Osteoblast (primary cell): ENCODE measurements at places on chromosomes 5 and 9. TPM values are rescaled to one million over a fixed set of nuclear protein-coding genes. Genes with fewer than 3 reads are reported as not detected.

Gene RNF183
- not detected in 2 replicates for total RNA-seq

Gene ARHGEF37
- 0.72 and 0.88 TPM in 2 replicates for total RNA-seq

Gene GPSM1
- total RNA-seq, result 30.9 and 39.1 TPM in 2 replicates

Gene KIF20A
- total RNA-seq, result 5.3 and 7.2 TPM in 2 replicates

Gene IGIP
- total RNA-seq, result 10.5 and 13.0 TPM in 2 replicates

Gene CARTPT
- not detected in 2 replicates for total RNA-seq

Gene ALAD
- total RNA-seq, result 23.9 and 26.8 TPM in 2 replicates

Gene BAAT
- total RNA-seq, result under 0.01 TPM in 1 of 2 replicates, not detected in the other

Gene FXN
- 2.2 and 4.1 TPM in 2 replicates for total RNA-seq

Gene IFNK
- total RNA-seq, result not detected in 2 replicates

DNA sequence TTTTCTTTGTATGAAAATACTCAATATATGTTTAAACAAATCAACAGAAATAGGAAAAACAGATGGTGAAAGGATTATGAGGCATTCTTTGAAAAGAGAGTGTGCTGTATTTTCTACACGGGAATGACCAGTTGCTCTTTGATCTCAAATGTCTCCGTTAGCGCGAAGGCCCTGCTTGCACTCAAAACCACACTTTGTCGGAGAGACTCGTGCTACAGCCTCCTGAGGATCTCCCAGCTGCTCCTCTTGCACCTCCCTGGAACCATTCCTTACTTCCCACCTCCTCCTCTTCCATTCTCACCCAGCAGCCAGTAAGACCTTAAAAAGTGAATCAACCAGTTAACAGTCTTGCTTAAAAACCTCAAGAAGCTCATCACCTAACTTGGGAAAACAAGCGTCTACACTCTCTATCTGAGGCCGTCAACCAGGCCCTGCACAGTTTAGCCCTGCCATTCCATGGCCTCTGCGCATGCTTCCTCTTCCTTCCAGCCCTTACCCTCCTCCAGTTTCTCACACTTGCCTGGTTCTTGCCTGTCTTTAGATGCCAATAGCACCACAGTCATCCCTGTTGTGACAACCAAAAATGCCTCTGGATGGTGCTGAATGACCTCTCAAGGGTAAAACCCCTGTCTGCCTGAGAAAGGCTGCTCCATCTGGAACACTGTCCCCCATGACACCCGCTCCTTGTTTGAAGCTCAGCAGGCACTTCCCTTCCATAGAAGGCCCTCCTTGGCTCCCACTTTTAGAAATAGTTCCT lies 594.7 kb upstream of the WWC1 start:
- peak; percentile 3 for DNase-seq

DNA sequence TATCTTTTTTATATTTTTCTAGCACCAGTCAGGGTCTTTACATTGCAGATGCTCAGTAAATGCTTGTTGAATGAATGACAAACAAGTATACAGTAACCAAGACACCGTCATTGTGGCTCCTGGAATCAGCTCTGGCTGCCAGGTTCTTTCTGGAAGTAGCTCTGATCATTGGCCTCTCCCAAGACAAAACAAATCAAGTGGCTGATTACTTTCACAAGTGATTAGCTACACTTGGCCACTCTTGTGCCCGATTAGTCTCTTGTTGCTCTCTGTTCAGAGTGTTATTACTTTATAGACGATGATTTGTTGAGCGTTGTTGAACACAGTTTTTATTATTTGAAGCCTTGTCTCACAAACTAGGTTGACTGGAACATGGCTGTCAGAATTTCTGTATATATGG lies 119.6 kb upstream of the TLX3 start:
- DNase-seq, result no peak

DNA sequence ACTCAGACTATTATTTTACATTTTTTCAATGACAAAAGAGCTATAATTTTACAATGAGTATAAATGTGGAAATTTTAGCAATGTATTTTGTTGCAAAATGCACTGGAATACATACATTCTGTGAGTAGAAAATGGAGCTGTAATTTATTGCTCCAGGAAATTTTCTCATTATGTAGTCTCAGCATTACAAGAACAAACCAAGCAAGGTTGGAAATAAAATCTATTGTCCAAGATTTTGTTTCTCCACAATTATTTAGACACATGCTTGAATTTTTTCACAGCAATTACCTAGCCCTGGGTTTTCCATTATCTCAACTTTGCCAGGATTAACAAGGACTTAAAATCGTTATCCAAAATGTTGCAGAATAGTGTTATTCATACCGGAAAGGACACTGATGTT lies 820.1 kb downstream of the CDH12 start:
- no peak for DNase-seq

GRCh38 chr5:80755626-80756025 lies 100.8 kb upstream of the DHFR start:
- DNase-seq, result no peak

GRCh38 chr5:4189317-4189716 lies 593.7 kb downstream of the IRX1 start:
- DNase-seq, result no peak

DNA sequence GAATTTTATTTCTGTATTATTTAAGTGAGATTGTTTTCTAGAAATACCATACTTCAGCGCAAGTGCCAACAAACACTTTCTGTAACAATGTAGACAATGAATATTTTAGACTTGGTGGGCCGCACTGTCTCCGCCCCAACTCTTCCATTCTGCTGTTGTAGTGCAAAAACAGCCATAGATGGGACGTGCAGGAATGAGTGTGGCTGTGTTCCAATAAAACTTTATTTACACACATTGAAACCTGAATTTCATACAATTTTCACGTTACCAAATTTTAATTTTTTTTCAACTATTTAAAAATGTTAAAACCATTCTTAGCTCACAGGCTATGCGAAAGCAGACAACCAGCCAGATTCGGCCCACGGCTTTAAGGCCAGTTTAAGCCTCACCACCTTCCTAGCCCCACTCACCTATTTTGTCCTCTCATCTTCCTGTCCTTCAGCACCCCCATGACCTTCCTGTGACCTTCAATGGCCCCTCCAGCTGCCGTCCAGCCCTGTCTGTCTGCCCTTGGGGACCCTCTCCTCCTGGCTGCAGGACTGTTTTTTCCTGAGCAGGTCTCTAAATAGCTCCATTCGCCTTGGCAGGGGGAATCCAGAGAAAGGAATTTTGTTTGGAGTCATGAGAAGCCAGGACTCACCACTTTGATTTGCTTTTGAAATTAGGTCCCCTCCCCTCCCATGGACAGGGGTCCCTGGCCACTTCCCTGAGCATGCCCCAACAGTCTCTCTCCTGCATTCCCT lies 11.2 kb upstream of the ANXA6 start:
- DNase-seq, result no peak

GRCh38 chr9:19875291-19875920 lies 86.6 kb upstream of the SLC24A2 start:
- DNase-seq, result peak; percentile 66

DNA sequence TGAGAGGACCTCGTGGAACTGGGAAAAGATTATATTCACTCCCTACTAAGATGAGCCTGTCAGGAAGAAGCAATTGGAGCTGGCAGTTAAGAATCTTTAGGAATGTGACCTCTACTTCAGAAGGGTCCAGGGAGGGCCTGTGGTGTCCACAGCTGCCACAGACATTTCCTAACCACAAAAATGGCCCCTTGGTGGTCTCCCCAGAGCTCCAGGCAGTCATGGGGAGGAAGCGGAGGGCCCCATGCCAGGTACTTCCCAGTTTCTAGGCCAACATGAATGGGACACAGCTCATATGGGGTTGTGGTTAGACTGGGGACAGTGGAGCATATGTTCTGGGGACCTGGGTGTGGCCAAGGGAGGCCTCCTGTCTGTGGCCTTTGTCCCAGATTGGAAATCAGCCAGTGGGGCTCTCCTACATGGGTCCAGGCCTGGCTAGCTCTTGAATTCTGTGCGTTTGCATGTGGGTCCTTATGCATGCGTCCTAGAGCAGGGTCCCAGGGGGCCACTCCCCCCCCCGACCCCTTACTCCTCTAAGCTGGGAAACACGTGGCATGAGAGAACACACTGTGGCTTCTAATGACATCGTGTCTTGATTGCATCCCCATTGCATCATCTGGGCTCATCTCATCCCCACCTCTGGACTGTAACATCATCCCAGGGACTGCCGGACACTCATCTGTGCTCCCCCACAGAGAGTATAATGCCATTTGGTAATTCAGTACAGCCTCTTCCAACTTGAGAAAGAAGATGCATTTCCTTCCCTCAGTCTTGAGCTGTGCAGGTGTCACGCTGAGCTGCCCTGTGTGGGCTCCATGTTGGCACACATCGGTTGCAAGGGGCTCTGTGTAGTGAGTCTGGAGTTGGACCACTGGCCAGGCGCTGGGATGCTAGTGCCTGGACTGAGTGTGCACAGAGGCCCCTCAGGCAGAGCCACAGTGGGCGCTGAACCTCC lies 31.3 kb downstream of the IRF1 start:
- peak; percentile 90 for DNase-seq

GRCh38 chr9:15837079-15837679 lies 284.3 kb downstream of the CCDC171 start:
- peak; percentile 82 for DNase-seq

DNA sequence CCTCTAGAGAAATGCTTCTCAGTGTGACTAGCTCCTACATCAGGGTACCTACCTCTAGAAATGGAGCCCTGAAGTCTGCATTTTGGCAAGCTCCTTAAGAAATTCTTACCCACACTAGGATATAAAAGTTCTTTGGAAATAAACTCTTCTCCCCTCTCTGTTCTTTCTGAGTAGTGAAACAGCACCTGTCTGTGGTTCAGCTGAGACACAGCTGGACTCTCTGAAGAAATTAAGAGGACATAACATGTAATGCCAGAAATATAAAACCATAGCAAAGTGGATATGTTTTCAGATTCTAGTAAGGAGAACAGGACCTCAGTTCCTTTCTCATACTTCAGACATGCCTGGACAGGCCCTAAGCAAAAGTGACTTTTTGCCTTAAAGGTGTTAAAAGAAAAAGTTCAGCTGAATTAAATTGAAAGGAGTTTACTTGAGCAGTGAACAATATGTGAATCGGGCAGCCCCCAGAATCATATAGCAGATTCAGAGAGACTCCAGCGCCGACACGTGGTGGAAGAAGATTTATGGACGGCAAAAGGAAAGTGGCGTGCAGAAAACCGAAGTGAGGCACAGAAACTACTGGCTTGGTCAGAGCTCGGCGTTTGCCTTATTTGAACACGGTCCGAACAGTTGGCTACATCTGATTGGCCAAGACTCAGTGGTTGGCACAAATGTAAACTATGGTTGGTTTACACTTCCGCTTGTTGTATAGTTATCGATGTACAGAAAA lies 64.5 kb downstream of the PRKACG start:
- no peak for DNase-seq

GRCh38 chr9:109771087-109771486 lies 8.9 kb upstream of the PALM2AKAP2 start:
- DNase-seq, result no peak

DNA sequence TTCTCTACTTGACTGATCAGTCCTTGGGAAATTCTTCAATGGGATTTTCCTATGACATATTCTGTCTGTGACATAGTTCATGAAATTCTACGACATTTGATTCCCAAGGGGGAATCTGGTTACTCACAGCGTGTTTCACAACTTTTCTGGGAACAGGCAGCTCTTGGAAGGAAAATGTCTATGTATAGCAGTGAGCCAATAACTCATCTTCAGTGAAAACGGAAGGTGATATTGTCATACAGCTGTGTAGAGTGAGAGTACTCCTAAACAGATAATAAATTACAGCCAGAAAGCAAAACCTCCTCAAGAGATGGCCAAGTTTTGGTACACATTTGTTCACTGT lies 91.4 kb downstream of the C9orf152 start:
- peak; percentile 85 for DNase-seq

GRCh38 chr5:76724871-76725270 lies 8.9 kb downstream of the F2R start:
- peak; percentile 88 for DNase-seq

- DNase-seq, result no peak
Measured at GRCh38 chr5:143653256-143653655, 158.7 kb upstream of the HMHB1 start.

DNA sequence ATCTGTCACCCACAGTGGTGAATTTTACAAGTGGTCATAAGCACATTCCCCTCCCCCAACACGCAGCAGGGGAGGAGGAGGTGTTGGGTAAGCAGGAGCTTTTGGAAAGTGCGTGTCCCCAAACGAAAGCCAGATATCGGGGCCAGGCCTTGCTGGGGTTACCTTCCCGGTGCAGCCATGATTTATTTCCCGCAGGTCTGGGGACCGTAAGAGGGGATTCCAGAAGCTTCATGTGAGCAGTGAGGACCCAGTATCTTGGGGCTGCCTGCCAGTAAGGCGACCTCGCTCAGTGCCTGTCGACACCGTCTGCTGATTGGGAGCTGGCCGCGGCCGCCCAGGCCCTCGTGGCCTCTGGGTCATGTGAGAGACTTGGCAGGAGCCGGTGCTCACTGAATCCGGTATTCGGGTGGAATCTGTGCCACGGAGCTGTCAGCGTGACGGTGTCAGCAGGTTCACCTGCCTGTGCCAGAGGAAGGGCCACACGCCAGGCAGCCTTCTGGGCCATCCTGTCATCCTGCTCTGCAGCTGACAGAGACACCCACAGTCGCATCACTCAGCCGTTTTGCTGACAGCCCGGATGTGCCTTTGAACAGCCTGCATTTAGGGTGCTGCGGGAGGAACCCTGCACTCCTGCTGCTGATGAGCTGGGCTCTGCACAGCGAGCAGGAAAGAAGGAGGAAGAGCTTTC lies 37.3 kb downstream of the SEC61B start:
- DNase-seq, result no peak

- no peak for DNase-seq
Measured at GRCh38 chr9:68844631-68845612, 139.9 kb downstream of the PIP5K1B start.

- DNase-seq, result no peak
Measured at GRCh38 chr5:67910546-67910945, 305.0 kb upstream of the PIK3R1 start.

DNA sequence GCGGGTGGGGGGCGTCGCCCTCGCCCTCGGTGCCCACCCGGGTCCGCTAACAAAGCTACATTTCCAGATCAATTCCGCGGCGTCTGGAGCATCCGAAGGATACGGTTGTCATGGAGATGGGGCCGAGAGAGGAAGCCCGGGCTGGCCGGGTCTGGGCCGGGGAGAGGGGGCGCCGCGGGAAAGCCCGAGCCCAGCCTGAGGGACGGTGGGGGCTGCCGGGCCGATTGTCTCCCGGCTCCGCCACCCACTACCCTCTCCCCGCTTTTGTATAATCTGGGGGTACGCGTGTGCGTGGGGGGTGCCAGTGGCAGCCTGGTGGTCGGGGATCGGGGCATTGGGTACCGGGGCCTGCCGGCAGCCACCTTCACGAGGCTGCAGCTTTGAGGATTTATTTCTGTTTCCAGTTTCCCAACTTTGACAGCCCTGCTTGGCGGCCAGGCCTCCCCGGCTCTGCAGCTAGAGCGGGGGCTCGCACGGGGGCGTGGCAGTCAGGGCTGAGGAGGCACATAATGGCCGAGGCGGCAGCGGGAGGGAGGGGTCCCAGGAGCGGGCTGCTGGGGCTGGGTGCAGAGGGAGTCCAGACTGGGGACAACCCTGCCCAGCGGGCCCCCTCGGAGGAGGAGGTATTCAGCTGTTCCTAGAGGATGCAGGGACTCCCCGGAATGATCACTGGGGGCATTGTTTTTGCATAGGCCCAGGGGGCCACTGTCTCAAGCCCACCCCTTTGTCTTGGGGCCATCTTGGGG lies 626 bp downstream of the PSD2 start:
- peak; percentile 86 for DNase-seq
